Activated CD4-positive, alpha-beta T cell treated with anti-CD3 and anti-CD28 coated beads for 1 hour (primary cell): ENCODE measurements at places on chromosomes 13 and 19.

GRCh38 chr13:31048521-31048920 lies 113.2 kb downstream of the HSPH1 start:
- DNase-seq, result no peak

GRCh38 chr13:30692113-30692512 lies 43.2 kb upstream of the ALOX5AP start:
- no peak for DNase-seq

DNA sequence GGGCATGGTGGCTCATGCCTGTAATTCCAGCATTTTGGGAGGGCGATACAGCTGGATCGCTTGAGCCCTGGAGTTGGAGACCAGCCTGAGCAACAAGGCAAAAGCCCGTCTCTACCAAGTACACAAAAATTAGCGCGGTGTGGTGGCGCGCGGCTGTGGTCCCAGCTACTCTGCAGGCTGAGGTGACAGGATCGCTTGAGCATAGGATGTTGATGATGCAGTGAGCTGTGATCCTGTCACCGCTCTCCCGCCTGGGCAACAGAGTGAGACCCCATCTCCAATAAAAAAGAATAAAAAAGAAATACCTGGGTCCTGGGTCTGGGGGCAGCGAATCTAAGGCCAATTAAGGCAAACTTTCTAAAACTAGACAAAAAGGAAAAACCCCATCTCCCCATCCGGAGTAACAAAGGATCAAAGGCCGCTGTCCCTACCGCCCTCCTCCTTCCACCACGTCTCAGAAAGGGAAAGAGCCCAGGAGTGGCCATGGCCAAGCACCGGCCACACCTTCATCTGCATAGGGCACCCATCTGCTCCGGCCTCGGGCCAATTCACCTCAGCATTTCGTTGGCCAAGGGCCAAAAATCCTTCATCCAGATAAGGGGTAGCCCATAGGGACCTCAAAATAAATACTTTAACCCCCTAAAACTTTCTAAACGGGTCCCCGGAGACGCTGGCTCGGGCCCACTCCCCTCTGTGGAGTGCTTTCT lies 851 bp downstream of the ZNF320 start:
- DNase-seq, result no peak

DNA sequence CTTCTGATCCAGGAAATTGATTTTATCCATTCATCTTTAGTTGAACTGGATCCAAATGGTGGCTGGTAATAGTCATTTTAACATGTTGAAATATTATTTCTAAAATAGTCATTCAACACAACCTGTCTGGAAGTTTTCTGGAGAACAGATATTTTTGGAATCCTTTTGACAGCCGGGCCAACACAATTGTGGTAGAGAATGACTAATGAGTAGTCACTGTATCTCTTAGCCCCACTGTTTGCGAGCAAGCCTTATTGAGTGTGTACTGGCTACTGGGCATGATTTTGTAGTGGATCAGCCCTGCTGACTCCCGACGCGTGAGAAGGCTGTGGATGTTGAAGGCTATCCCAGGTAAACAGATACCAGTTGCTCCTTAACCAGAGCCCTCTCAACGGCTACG lies 383.4 kb downstream of the ZNF536 start:
- no peak for DNase-seq

DNA sequence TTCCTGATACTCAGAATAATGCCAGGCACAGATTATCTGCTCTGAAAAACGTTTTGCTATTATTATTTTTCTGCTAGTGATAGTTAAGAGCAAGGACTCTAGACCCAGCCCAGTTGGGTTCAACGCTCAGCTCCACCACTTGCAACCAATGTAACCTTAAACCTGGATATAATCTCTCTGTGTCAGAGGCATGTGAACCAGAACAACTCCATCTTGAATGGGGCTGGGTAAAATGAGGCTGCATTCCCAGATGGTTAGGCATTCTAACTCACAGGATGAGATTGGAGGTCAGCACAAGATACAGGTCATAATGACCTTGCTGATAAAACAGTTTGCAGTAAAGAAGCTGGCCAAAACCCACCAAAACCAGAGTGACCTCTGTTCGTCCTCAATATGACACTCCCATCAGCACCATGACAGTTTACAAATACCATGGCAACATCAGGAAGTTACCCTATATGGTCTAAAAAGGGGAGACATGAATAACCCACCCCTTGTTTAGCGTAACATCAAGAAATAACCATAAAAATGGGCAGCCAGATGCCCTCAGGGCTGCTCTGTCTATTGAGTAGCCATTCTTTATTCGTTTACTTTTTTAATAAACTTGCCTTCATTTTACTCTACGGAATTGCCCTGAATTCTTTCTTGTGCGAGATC lies 13.6 kb downstream of the FAM187B start:
- DNase-seq, result no peak

DNA sequence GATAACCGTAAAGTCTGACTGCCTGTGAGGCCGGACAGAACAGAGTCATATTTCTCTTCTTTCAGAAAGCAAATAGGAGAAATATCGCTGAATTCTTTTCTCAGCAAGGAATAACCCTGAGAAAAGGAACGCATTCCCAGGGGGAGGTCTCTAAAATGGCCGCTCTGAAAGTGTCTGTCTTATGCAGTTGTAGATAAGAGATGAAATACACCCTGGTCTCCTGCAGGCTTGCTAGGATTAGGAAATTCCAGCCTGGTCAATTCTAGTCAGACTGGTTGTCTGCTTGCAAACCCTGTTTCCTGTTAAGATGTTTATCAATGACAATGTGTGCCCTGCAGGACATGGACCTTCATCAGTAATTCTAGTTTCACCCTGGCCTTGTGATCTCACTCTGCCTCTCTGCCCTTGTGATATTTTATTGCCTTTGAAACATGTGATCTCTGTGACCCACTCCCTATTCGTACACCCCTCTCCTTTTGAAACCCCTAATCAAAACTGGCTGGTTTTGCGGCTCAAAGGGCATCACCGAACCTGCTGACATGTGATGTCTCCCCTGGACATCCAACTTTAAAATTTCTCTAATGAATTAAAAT lies 934.8 kb upstream of the SPRY2 start:
- no peak for DNase-seq

- no peak for DNase-seq
These were observed 68.6 kb upstream of the KL start for GRCh38 chr13:32947411-32948276.

DNA sequence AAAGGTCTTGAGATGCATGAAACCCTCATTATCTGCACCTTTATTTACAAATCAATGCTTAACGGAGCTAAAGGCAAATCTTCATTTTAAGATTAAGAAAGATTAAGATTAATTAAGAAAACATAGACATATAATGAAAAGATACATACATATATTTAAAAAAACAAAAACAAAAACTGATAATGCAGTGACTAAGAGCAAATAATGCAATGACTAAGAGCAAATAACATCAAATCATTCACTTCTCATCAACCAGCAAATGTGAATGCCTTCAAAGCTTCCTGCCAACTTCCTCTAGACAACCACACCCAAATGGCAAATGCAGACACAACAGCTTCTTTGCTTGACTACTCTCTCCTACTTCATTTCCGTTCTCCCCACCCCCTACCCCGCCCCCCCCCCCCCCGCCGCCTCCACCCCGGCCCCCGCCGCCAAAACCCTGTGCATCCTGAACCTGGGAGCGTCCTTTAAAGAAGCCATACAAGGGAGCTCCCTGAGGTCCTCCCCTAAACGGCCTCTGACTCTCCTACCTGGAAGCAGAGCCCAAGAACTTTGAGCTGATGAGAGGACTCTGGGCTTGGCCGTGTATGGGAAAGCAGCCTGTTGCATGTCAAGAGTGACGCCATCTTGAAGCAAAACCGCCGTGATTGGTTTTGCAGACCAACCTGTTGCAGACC lies 24.5 kb downstream of the TEX101 start:
- peak; percentile 10 for DNase-seq

DNA sequence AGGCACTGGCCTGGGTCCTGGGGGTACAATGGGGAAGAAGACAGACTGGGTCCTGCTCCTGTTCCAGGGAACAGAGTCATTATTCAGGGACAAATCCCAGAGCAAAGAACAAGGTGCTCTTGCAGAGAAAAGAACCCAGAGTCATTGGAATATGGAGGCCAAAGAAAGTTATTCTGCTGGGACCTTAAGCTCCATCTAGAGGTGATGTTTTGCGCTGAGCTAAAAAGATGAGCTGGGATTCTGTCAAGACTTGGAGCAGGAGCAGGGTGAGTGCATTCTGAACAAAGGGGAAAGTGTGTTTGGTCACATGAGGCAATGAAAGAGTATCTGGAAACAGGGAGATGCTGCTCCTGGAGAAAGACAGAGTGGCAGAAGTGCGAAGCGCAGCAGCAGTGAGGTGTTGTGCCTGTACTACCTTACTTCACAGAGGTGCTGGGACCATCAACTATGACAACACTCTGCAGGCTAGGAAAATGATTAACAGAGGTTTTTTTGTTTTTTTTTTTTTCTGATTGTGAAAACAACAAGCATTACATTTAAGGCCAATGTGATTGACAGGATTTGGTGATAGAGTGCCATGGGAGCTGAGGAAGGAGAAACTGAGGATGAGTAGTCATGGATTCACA lies 95.3 kb upstream of the TNFSF11 start:
- no peak for DNase-seq

- DNase-seq, result no peak
These were observed 177.0 kb downstream of the RFC3 start for GRCh38 chr13:33994826-33995502.

DNA sequence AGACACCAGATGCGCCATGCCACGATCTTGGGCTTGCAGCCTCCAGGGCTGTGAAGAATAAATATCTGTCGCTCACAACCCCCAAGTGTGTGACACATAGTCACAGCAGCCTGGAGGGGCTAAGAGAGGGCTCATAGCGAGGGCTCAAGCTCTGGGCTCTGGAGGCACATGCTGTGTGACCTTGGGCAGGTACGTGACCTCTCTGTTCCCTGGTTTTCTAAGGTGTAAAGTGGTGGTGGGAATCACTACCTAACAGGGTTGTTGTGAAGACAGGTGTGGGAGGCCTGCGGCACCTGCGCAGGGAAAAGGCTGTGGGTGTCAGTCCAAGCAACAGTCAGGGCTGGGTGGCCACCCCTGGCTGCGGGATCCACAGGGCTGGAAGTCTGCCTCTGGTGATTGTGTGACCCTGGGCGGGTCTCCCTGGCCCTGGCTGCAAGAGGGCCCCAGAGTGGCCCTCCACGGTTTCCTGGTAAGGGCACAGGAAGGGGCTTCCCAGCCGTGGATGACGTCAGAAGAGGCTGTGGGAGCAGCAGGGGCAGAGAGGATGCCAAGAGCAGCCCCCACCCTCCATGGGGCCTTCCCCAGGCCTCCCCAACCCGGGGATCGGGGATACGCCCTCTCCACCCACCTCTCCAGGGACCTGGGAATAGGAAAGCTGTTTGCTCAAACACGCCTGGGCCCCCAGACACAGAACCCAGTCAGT lies 218.8 kb upstream of the SGCG start:
- no peak for DNase-seq

DNA sequence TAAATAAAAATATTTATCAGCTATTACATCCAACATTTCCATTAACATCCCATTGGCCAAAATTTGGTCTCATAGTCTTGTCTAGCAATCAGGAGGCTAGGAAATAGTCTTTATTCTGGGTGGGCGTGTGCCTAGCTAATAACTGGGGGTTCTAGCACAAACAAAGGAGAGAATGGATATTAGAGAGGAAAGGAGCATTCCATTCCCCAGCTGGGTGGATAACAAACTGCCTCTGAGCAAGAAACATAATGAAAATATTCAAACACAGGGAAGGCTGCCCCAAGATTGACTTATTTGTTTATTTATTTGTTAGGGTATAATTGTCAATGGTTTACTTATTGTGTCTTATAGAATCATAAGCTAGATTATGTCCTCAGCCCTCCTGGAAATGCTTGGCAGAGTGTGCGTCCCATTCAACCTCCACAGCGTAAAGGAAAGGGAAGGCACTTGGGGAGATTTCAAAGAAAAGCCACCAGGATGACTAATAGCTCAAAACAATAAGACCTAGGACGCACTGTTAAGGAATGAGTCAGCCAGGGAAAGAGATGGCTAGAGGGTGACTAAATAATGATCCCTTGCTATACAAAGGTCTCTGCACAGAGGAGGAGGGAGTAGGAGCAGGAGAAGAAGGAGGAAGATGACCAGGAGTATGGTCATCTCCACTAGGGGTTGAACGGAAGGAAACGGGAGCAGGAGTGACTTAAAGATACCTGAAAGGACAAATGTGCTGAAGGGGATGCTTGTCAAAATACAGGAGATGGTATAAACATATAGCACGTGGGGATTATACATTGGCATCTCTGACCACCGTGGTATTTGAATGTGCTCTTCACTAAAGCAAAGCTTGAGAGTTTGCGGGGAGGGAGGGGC lies 23.5 kb upstream of the USP12 start:
- no peak for DNase-seq

DNA sequence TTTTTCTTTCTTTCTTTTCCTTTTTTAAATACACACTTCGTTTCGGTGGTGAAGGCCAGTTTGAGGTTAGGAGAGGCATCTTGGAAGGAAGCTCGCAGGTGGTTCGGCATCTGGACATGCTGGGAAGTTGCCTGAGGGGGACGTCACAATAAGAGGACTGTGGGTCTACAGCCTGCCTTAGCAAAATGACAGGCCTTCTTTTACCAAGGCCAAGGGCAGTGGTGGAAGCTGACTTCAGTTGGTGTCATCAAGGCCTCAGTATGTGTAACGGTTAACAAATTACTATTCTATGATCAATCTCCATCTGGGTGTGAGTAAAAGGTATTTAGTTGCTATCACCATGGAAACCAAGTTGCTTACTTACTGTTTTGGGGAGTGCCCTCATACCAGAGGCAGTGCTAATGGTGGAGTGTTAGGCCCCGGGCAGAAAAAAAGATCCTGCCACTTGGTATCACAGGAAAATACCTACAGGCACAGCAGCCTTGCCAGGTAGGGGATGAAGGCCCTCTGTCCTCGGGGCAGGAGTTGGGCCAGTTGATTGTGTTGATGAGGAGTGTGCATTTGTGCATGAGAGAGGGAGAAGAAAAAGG lies 10.3 kb downstream of the ACTN4 start:
- DNase-seq, result no peak

- no peak for DNase-seq
These were observed 52.9 kb downstream of the SLC7A9 start for GRCh38 chr19:32816555-32817099.

- DNase-seq, result no peak
These were observed 170.5 kb downstream of the UQCRFS1 start for GRCh38 chr19:29042450-29042849.

- no peak for DNase-seq
These were observed 15.9 kb upstream of the SLC35E1 start for GRCh38 chr19:16587833-16588823.

DNA sequence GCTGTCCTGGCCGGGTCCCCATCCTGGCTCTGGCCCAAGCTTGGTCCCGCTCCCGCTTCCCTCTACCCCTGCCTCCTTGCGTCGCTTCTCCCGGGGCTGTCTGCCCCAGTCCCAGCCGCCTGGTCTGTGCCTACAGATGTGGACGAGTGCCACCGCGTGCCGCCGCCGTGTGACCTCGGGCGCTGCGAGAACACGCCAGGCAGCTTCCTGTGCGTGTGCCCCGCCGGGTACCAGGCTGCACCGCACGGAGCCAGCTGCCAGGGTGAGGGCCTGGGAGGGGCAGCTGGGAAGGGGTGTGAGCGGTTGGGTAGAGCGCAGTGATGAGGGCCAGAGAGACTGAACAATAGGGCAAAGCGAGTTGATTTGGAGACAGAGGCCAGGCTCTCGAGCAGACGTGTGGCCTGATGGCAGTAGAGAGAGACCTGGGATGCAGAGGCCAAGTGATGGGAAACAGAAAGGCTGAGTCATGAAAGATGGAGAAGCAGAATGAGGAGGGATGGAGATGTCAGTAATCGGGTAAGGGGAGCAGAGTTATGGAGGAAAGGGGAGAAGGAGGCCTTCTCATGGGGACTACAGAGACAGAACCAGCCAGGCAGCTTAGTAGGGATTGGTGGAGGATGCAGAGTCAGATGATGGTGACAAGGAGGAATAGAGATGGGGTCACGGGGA lies 9.4 kb downstream of the LTBP4 start:
- peak; percentile 51 for DNase-seq

- DNase-seq, result no peak
These were observed 72.9 kb downstream of the SPATA13 start for GRCh38 chr13:24233351-24233901.
